ENCODE measurements at places on chromosomes 1 and 21.
A peak's percentile ranks its signal among the peaks of the same experiment; 100 is the strongest.

GRCh38 chr1:222454782-222455181 lies 93.1 kb downstream of the HHIPL2 start:
- no peak for DNase-seq

DNA sequence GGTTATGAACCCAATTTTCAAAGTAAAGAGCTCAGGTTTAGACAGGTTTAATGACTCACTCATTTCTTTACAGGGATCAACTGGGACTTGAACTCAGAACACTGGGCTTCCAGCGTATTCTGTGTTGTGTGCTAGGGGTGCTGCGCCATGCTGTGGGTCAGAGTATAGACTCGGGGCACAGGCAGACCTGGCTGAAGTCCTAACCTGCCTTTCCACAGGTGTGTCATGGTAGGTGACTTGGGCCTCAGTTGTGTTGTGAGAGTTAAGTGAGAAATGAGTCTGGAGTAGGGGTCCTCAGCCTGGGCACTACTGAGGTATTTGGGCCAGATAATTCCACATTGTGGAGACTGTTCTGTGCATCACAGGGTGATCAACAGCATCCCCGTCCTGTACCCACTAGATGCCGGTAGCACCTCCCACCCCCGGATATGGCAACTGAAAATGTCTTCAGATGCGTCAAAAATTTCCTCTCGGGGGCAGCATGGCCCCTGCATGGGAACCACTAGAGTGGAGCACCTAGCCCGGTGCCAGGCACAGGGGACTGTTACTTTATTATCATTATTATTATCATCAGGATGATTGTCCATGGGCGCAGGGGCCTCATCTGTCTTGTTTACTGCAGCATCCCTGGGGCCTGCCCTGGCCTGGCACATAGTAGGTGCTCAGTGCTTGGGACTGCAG lies 575.5 kb downstream of the PTPRU start:
- DNase-seq, result no peak

DNA sequence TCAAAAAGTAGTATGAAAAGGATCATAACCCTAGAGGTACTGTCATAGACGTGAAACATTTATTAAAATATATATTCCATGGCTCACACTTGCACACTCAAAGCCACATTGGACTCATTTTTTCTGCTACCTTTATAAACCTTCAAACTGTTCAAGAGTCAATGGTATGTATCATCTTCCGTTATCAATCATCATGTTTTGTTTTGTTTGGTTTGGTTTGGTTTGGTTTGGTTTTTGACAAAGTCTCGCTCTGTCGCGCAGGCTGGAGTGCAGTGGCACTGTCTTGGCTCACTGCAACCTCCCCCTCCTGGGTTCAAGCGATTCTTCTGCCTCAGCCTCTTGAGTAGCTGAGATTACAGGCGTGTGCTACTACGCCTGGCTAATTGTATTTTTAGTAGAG lies 1.8 kb downstream of the IFNAR2 start:
- DNase-seq, result no peak

GRCh38 chr1:51316846-51317120 lies 13.6 kb downstream of the TTC39A start:
- no peak for DNase-seq

- peak; percentile 76 for DNase-seq
These were observed 30.8 kb upstream of the RPTN start for GRCh38 chr1:152189657-152190442.

DNA sequence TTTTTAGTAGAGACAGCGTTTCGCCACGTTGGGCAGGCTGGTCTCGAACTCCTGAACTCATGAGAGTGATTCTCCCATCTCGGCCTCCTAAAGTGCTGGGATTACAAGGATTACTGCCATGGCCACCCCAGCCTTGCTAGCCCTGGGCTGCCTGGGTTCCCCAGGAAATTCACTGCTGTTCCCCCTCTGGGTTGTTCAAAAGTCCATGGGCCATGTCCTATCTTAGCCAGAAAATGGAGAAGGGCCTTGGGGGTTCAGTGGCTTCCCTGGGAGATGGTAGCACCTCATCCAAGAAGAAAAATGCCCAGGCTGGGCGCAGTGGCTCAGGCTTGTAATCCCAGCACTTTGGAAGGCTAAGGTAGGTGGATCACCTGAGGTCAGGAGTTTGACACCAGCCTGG lies 20.9 kb downstream of the SLC26A9 start:
- no peak for DNase-seq

DNA sequence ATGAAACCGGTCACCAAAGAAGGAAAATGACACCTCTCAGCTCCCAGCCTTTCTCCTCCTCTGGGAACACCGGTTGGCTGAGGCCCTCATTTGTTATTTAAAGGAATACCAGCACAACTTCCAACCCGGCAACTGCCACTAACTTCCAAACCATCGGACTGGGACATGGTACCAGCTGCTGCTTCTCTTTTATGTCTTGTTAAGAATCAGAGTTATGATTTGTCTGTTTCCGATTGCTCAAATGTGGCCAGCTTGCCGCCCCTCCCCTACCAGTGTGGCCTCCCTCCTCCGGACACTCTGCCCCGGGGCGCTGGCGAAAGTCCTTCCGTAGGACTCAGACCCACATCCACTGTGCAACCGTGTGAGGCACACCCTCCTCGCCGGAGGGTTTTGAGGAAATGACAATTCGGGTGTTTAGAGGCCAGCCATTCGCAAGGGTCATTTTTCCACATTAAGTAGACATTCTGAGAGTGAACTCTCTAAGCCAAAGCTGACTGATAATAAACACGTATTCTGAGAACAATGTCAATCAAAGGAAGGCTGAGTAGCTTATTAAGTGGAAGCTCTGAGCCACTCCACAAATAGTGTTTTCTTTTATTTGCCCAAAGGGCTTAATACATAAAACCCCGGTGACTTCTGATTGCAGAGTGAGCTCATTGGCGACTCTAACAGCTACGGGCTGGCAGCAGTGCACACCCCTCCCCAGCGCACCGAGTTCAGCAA lies 5.5 kb downstream of the RIPK4 start:
- no peak for DNase-seq

GRCh38 chr21:45418301-45419071 lies 13.5 kb downstream of the COL18A1 start:
- DNase-seq, result no peak

GRCh38 chr1:234970731-234971476 lies 157.7 kb downstream of the TOMM20 start:
- no peak for DNase-seq

DNA sequence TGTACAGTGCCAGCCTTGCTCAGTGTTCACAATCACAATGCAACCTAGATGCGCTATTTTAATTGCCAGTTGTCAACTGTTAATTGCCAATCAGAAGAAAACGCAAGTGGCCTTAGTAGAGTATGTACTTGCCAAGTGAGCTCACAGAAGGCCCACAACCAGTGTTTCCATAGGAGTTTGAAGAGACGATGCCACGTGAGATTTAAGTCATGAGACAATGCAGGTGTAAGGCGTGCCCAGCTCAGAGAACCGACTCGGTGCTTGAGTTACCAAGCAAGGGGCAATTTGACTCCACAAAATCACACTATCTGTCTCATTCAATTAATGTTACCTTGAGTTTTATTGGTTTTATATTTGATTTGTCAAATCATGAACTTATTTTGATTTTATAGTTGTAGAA lies 65.6 kb downstream of the TEX35 start:
- DNase-seq, result peak; percentile 83

Measured in B cell (primary cell).